Stimulated activated CD8-positive, alpha-beta memory T cell treated with anti-CD3 and anti-CD28 coated beads, Interleukin-2, amount 100 ng/mL, for 1 hour (primary cell): ENCODE measurements at places on chromosomes 13 and 19.
A peak's percentile ranks its signal among the peaks of the same experiment; 100 is the strongest.

DNA sequence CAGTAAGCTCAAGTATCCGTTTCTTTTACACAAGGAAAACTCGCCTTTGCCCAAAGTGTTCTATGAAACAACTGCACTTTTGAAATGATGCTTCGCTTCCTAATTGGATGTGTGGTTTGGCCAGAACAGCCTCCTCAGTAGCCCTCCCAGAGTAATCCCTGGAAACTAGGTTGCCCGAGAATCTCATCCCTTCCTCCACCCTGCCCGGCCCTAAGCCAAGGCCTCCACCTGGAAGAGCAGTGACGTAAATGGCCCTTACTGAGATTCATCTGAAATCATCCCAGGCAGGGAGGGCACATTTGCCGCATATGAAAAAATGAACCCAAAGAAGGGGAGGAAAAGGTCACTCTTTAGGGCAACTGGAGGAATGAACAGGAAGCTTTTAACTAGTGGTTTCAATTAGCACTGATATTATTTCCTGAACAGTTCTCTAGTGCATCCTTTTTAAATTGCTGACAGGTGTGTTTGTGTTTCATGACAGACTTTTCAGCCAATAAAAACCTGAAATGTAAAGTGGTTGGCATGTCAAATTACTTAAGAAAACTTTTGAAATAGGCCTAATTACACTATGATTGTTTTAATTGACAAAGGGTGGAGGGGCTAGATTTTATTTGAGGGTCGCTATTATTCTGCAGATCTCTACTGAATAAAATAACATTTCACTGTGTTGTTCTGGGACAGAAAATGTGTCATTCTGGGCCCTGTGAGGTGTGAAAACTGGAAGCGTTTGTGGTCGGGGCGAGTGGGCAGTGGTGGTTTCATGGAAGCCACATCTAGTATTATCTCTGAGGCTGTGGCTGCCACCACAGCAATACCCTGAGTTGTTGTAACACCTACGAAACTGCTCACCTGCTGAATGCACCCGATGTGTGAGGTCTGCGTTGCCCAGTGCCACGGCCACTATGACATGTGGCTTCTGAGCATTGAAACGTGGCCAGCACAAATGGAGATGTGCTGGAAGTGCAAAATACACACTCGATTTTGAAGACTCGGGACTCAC, 112.1 kb downstream of the ZIC5 start:
- no peak for DNase-seq

GRCh38 chr13:52744842-52745375, 5.3 kb upstream of the CNMD start:
- DNase-seq: no peak

DNA sequence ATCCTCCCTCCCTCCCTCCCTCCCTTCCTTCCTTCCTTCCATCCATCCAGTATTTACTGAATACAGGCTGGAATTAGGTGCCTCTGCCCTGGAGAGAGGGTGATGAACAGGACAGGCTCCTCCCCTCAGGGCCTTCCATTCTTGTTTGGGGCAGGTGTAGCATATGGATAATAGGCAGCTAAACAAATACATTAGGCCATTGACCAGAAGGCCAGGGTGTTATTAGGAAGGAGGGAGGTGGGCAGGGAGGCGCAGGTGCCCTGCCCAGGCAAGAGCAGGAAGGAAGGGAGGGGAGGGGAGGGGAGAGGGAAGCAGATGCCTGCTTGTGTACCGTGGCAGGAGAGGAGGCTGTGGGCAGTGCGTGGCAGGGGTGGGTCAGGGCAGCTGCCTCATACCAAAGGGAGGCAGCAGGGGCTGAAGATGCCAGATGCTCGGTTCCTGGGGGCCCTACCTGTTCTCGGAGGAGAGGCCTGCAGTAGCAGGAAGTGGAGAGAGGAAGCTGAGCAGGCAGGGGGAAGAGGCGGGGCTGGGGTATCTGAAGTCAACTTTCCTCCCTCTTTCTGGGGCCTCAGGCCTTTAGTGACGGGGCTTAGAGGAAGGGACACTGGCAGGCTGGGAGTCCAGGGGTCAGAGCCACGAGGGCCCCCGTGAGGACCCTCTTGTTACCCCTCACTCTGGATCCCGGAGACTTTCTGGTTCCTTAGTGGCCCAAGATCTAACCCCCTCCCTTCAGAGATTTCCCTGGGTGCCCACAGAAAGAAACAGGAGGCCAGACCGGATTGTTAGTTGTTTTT, at the start of gene RINL:
Gene RINL, minus strand, starts transcription at position 495 of the 794 bp plus-strand sequence. CDS start 1,533 bp downstream, outside the sequence.
- peak; percentile 51 for DNase-seq

DNA sequence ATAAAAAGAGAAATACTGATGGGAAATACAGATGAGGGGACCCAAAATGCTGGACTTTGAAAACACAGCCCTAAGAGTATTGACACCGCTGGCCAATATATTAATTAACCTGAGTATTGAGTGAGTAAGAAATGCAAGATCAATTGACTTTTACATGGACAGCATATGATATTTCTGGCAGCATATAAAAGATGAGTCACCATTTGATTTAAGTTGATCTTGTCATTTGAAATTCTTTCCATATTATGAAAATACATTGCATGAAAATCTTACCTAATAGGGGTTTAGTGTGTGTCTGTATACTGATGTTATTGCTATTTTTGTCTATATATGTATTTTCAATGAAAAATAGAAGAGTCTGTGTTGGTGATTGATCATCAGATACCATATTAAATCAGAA, 619.6 kb downstream of the KCTD12 start:
- no peak for DNase-seq

- no peak for DNase-seq
Observed at GRCh38 chr19:42092350-42092749, 16.4 kb downstream of the ZNF574 start.

GRCh38 chr19:34255546-34255945, 1.2 kb downstream of the GARRE1 start:
- no peak for DNase-seq

- no peak for DNase-seq
Observed at GRCh38 chr19:53594811-53595509, 36.8 kb upstream of the DPRX start.

DNA sequence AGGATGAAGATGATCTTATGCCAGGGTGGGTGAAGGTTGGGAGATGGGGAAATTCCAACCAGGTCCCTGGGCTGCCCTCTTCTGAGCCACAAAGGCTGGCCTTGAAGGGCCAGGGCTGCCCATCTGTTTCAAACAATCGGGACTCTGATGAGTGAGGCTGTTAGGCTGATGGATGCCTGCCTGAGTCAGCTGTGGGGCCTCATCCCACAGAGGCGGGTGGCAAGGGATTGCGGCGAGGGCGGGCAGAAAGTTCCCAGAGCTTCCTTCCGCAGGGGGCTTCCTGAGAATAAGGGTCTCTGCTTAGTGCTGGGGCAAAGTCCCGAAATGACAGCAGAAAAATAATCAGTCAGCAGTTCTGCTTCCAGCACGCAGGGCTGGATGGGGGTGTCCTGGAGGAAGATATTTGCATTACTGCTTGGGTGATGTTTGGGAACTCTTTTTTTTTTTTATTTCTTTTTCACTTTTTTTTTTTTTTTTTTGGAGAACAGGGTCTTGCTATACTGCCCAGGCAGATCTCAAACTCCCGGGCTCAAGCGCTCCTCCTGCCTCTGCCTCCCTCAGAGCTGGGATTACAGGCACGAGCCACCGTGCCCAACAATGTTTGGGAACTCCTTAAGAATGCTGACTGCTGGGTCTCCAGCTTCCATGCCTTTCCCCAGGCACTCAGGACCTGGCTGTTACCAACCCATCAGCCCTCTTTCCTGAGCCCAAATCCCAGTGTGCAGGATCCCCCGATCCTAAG, 14.1 kb downstream of the SH3GL1 start:
- no peak for DNase-seq

- DNase-seq: no peak
Observed at GRCh38 chr13:29877456-29878078, 27.1 kb upstream of the UBL3 start.

- no peak for DNase-seq
Observed at GRCh38 chr19:11064831-11065303, 24.4 kb upstream of the LDLR start.

- DNase-seq: no peak
Observed at GRCh38 chr13:30045916-30046704, 195.7 kb upstream of the UBL3 start.

- no peak for DNase-seq
Observed at GRCh38 chr19:50427997-50428425, 4.7 kb upstream of the MYBPC2 start.

- no peak for DNase-seq
Observed at GRCh38 chr13:28658539-28658795, 463 bp upstream of the POMP start.

- DNase-seq: no peak
Observed at GRCh38 chr19:45701676-45702075, 9.2 kb downstream of the QPCTL start.

DNA sequence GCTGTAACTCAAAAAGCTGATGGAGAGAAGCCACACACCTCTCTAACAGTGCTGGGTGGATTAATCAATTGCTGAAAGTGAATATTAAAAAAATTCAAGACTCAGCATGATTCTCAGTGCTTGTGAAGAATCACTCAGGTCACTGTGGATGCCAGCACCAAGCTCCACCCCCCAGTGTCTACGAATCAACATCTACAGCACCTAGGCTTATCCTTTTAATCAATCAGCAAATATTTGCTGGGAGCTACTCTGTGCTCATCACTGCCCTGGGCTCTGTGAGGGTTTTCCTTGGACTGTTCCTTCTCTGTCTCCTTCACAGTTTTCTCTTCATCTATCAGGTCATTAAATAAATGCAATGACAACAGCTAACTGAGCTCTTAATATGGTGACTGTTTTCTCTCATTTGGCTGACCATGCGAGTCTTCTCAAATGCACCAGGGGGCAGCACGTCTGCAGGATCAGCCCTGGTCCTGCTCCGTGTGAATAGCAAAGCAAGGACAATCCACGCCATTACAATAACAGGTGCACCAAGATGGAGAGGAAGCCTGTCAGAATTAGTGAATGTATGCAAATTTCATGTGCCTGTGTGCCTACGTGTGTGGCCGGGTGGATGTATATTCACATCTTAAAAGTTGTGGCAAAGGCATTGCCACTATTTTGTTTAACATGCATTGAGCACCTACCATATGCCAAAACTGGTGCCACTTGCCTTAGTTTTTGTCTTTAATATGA, 14.6 kb upstream of the C13orf42 start:
- DNase-seq: peak; percentile 5

- DNase-seq: no peak
Observed at GRCh38 chr19:49827034-49827433, 8.9 kb downstream of the MED25 start.

- DNase-seq: no peak
Observed at GRCh38 chr19:35112995-35113688, 2.5 kb upstream of the FXYD3 start.

GRCh38 chr19:49497047-49497788, 984 bp downstream of the RPS11 start:
- peak; percentile 27 for DNase-seq

DNA sequence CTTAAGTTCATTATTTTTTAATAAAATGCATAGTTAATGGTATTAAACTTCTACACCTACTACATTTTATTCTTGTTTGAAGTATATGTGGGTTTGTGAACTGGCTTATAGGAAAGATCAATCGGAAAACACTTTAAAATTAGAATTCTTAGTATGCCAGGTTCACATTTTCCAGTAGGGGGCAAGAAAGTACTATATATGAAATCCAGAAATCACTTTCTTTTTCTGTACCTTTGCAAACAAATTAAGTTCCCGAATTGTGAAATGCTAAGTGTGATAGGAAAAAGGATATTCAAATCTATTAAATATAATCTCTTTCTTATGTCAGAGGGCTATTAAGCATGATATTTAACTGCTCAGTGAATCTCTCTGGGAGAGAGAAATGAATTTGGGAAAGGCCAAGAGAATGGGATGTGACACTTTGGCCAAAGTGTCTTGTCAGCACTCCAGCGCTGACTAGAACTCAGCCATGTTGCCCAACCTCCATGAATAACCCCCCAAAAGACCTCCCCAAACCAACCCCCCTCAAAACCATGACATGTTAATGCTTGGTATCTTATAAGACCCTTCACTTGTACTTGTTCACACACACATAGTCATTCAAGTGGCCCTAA, 122.6 kb upstream of the SLC10A2 start:
- no peak for DNase-seq

DNA sequence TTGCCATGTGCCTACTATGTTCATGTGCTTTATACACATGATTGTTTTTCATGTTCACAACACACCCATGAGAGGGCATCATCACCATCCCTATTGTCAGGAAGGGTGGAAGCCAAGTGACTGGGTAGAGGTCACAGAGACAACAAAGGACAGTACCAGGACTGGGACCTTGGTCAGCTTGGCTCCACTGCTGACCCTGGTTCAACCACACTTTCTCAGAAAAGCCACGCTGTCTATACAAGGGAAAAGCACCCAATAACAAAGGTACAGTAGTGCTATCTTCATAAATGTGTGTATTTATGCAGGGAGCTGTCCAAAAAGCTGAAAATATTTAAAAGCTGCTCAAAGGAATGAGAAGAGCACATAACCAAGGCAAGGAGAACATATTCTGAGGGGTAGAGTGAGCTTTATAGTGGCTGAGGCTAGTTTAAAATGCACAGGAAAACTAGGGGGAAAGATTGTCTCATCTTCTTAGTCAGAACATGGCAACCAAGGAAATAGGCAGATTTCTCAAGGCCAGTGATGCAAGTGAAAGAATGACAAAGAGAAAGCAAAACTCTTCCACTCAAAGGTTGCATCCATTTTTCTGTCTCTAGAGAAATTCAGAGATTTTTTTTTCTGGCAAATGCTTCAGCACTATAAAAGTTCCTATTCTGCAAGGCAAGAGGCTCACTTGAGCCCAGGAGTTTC, 415.0 kb downstream of the FOXO1 start:
- no peak for DNase-seq

- no peak for DNase-seq
Observed at GRCh38 chr13:111561091-111561781, 240.8 kb downstream of the TEX29 start.

GRCh38 chr19:15412832-15413231, 6.0 kb downstream of the AKAP8L start:
- no peak for DNase-seq

DNA sequence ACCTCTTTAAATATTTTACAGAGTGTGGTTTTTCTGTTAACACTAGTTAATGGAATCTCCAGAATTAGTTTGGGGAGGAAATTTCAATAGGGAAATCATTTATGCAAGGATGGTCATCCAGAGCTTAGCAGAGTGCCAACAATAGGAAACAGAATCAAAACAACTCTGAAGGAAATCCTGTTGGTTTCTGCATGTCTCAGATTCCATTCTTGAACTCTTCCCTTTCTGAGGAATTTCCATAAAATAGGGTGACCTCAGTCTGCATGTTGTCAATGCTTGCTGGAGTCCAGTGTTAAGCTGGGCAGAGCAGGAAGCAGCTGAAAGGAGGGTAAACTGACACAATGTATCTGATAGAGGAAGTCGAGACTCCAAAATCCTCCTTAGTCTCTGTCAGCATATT, 16.9 kb downstream of the CBY2 start:
- no peak for DNase-seq
